ENCODE measurements at places on chromosomes 7 and 10. TPM values are rescaled to one million over a fixed set of nuclear protein-coding genes. Genes with fewer than 3 reads are reported as not detected.

Gene ZNF425
- 2.2 TPM for total RNA-seq

Gene LDB3
- under 0.01 TPM for total RNA-seq

Gene TRPV5
- total RNA-seq, result not detected

Gene OR6V1
- total RNA-seq, result not detected

Gene FAM131B
- 1.6 TPM for total RNA-seq

Gene RNLS
- total RNA-seq, result 14.0 TPM

Gene BTBD16
- total RNA-seq, result not detected

Gene PDCD4
- 41.6 TPM for total RNA-seq

Gene SMO
- total RNA-seq, result 3.7 TPM

Gene PALD1
- total RNA-seq, result 0.20 TPM

Gene RAMP3
- not detected for total RNA-seq

Gene PTF1A
- not detected for total RNA-seq

Gene HEPACAM2
- not detected for total RNA-seq

Gene ZNF25
- 7.0 TPM for total RNA-seq

Gene CACNB2
- 12.5 TPM for total RNA-seq

Gene ZNF503
- 13.5 TPM for total RNA-seq

Gene MKX
- 0.20 TPM for total RNA-seq

All from subcutaneous preadipocyte (primary cell).